ENCODE measurements at places on chromosomes 3 and 15.
A peak's percentile ranks its signal among the peaks of the same experiment; 100 is the strongest.

DNA sequence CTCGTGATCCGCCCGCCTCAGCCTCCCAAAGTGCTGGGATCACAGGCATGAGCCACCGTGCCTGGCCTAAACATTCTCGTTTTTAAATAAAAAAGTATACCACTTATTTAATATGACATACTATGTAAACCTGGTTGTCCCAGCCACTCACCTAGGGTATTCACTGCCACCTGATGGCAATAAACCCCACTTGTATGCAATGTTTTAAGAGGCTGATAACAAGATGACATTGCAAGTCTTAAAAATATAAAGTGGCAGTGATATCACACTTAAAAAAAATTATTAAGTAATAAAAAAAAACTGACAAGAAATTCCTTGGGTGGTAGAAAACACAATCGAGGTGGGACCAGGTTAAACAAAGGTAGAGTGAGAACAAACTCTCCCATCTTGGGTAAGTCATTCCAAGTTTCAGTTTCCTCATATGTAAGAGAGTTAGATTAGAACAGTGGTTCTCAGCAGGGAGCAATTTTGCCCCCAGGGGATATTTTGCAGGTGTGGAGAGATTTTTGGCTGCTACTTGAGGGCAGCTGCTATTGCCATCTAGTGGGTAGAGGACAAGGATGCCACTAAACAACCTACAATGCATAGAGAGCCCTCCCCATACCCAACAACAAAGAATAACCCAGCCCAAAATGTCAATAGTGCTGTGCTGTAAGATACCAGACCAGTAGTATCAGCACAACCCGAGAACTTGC is 14.5 kb downstream of the ARF4 start:
- no peak for DNase-seq

GRCh38 chr3:46141813-46142212 is 66.3 kb downstream of the CCR1 start:
- DNase-seq, result no peak

- no peak for DNase-seq
Measured at GRCh38 chr15:73287019-73287418, 81.7 kb downstream of the HCN4 start.

- no peak for DNase-seq
Measured at GRCh38 chr15:53829471-53829870, 70.0 kb upstream of the WDR72 start.

GRCh38 chr3:15601046-15601398 is 347 bp downstream of the HACL1 start:
- no peak for DNase-seq

DNA sequence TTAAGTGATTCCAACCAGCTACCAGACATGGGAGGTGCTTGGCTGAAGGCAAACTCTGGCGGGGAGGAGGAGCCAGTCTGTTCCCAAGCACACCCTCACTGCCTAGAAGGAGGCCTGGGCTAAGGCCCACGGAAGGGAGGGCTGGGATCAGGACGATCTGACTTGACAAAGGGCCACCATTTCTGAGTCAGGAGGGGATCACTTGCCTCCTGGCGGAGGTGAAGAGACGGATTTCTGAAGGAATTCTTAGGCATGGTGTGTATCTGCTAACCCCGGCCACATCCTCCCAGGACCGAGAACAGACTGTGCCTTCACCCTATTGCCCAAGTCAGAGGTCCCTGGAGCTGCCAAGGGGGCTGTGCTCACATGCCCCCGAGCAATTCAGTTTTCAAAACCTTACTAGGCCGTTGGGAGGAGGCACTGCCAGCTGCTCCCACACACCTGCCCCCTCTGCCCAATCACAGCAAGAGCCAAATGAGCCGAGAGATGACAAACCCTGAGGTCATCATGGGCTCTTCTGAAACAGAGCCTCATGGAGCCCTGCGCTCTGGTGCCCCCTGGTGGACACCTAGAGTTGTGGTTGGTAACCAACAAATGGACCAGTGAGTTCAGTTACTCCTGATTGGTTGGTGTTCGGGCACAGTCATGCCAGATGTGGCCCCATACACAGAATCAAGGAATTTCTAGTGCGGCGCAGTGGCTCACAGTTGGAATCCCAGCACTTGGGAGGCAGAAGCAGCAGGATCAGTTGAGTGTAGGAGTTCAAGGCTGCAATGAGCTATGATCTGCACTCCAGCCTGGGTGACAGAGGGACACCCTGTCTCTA is 6.5 kb upstream of the TNK2 start:
- peak; percentile 90 for DNase-seq

DNA sequence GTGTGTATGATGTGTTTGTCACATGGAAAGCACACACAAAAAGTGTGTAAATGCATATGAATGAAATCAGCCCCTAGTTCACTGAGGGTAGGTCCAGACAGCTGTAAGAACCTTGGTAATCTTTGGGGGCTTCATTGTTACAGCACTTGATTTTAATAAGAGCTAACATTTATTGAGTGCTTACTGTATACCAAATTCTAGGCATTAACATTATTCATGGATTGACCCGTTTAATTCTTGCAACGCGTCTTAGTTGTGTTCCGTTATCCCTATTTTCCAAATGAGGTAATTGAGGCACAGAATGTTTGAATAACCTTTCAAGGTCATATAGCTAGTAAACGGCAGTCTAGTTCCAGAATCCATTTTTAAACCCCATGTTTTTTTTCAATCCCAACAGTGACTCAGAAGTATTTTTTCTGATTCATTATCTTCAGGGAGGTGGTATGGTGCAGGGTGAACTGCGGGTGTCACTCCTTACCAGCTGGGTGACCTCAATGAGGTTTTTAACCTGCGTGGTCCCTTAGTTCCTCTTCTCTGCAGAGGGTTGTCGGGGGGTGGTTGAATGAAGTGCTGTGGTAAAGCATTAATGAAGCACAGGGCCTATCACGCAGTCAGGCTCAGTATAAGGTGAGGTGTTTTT is 14.2 kb downstream of the RAB8B start:
- DNase-seq, result no peak

GRCh38 chr3:25964141-25964540 is 174.3 kb downstream of the OXSM start:
- DNase-seq, result no peak

GRCh38 chr3:127669541-127670228 is 3.1 kb upstream of the ABTB1 start:
- DNase-seq, result no peak

GRCh38 chr15:58980351-58980939 is 7.0 kb upstream of the RNF111 start:
- DNase-seq, result no peak

DNA sequence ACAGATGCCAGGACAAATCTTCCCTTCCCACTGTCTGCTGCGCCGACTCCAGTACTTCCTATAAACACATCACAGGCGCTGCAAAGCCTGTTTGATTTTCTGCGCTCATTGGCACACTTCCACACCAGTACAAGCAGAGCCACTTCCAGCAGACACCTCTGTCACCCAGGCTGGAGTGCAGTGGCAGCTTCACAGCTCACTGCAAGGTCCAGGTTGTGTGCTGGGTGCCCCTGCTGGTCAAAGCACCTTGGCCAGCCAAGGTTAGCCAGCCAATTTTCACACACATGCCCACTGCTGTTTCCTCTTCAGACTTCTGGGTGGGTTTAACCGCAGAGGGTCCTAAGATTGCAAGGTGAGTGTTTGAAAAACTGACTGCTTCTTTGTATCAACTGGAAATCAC is 4.9 kb downstream of the CHDH start:
- no peak for DNase-seq

DNA sequence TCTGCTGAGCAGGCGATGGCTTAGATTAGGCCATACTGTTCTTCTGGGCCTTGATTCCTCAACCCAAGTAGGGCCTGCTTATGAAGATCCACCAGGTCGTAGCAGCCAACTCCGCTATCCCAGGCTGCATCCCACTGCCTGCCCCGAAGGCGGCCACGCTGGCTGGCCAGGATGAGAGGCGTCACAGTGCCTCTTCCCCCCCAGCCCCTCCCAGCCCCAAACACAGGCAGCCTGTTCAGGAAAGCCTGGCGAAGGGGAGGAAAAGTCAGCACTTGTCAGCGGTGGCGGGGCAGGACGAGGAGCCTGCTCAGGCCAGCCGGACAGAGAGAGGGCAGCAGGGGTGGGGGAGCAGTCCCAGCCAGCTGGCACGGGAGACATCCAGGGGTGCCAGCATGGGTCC is 11.2 kb downstream of the PTH1R start:
- no peak for DNase-seq

GRCh38 chr3:403826-404225 is 207.3 kb downstream of the CHL1 start:
- no peak for DNase-seq

All from stimulated activated CD8-positive, alpha-beta memory T cell treated with anti-CD3 and anti-CD28 coated beads, Interleukin-7, amount 100 ng/mL, for 24 hours (primary cell).